ENCODE measurements at places on chromosomes 3 and 15.
A peak's percentile ranks its signal among the peaks of the same experiment; 100 is the strongest.

DNA sequence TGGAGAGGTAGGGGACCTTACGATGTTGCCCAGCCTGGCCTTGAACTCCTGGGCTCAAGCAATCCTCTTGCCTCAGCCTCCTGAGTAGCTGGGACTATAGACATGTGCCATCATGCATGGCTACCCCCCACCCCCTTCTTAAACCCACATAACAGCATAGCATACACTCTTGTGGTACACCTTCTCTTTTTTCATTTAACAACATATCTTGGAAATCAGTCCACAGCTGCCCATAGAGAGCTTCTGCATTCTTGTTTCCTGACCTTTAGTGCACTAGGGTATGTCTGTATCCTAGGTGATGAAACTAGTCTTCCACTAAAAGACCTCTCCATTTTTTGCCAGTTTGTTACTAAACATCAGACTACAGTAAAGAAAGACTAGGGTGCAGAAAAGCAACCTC is 33.0 kb downstream of the SLC28A1 start:
- no peak for DNase-seq

GRCh38 chr3:17581421-17582080 is 160.9 kb downstream of the TBC1D5 start:
- DNase-seq, result no peak

DNA sequence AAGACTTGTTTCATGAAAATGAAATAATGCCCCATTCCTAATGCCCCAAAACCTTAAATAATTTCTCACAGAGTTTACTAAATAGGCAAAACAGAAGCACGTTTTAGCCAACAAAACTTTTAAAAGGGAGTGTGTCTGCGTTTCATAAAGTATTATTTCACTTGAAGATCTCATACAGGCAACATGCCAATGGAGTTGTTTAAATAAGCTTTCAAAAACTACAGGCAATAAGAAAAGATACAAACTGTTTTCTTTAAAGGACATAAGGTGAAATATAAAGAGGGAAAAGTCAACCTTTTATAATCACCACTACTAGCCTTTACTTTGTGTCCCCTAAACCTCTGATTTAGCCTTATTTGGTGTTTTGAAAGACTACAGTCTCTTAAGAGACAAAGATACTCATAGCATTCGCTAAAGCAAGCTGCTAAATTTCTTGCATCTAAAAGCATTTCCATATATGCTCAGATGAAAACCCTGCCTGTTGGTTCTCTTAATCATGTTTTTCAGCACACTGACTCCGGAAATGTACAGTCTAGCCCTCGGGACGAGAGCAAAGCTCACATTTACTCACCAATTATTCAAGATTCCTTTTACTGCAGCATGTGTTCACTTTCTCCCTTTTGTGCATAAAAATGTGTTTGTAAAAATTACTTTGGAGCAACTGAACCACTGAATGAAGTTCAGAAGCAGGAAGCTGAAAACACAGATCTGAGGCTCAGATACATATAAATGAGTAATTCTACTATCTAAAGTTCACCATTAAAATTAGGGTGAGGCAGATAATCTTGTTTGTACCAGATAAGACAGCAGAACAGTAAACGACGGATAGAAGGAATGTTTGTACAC is 119.0 kb downstream of the GOLIM4 start:
- no peak for DNase-seq

GRCh38 chr15:87564681-87565080 is 691.9 kb downstream of the NTRK3 start:
- no peak for DNase-seq

- peak; percentile 49 for DNase-seq
Measured at GRCh38 chr3:123150449-123151215, 51.1 kb upstream of the SEC22A start.

Measured in right kidney (tissue), 9 donors.